ENCODE measurements at places on chromosomes 13 and 19. TPM values are rescaled to one million over a fixed set of nuclear protein-coding genes. Genes with fewer than 3 reads are reported as not detected.

Gene PSG7
- not detected for total RNA-seq

Gene ADGRE1
- 0.08 TPM for total RNA-seq

Gene CCDC124
- total RNA-seq = 30.0 TPM

Gene F2RL3
- total RNA-seq = not detected

Gene VPS36
- total RNA-seq = 41.7 TPM

DNA sequence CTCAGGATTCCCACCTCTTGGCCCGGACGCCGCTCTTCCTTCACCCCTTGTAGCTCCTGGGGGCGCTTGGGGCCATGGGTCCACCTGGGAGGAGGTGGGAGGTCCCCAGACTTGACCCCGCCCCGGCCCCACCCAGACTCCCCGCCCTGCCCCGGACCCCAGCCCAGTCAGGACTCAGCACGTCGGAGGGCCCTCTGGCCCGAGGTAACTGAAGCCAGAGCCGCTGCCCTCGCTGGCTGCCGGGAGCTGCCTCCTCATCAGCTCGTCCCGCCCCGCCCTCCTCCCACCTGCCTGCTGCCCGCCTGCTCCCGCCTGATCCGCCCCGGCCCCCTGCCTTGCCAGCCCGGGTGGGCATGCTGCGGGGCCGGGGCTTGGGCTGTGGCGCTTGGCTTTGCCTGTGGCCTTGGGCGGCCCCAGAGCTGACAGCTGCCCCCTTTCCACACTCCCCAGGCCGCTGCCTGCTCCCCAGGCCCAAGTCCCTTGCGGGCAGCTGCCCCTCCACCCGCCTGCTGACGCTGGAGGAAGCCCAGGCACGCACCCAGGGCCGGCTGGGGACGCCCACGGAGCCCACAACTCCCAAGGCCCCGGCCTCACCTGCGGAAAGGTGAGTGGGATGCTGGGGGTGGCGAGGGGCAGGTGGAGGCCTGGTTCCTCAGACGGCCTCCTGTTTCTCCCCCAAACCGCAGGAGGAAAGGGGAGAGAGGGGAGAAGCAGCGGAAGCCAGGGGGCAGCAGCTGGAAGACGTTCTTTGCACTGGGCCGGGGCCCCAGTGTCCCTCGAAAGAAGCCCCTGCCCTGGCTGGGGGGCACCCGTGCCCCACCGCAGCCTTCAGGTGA is 9.4 kb downstream of the ARHGAP33 start:
- no peak for DNase-seq

GRCh38 chr19:39401070-39401548 is 5.5 kb upstream of the ZFP36 start:
- DNase-seq = no peak

- peak; percentile 86 for DNase-seq
Observed at GRCh38 chr19:9323557-9323918, 441 bp upstream of the ZNF559 start.

- DNase-seq = no peak
Observed at GRCh38 chr13:93984876-93985275, 494.6 kb downstream of the DCT start.

DNA sequence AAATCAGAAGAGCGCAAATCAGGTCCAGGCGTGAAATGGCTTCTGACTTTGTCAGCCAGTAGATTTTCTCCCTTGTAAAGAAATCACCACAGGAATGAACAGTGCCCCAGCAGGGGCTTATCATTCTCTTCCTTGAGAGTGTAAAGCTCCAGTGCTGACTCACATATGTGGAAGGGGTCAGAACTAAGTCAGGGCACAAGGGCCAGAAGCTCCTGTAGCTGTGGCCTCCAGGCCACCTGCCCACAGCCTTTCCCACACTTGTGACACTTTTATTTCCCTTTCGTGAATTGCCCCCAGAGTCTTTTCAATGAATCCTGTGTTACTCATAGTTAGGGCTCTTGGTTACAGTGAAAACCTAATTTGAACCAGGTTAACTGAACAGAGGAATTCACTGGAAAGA is 99.6 kb downstream of the SUCLA2 start:
- DNase-seq = no peak

DNA sequence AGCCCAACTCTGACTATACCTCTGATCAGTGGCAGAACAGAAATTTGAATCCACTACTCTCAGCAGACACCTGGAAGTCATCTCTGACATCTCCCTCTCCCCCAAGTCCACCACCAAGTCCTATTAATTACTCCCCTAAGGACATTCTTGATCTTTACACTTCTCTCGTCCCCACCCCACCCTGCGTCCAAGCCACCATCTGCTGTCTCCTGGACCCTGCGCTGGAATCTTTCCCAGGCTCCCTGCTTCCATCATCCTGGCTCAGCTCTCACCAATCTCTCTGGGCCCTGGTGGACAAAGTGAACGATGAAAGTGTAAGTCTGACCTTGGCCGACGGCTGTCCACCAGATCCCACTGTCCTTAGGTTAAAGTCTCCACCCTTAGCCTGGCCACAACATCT is 145.6 kb upstream of the GJB6 start:
- DNase-seq = no peak

- no peak for DNase-seq
Observed at GRCh38 chr13:35964863-35965180, 166.4 kb downstream of the DCLK1 start.

DNA sequence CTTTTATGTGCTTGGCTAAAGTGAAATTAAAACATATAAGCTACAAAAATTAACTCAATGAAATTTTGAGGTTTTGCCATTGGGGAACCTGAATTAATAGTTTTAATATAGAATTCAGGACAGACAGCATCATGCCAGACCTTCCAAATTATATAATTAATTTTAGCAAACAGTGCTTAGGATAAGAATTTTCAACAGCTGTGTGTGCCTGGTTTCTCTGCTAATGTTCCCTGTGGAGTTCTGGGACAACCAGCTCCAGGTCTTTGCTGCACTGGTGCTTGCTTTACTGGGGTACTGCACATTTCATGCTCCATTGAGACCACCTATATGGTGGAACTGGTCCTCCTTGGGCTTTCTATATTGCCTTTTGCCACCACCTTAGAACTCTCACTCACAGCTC is 199.5 kb downstream of the NDFIP2 start:
- DNase-seq = no peak

GRCh38 chr19:18307271-18307681 is 15.6 kb downstream of the LSM4 start:
- no peak for DNase-seq

DNA sequence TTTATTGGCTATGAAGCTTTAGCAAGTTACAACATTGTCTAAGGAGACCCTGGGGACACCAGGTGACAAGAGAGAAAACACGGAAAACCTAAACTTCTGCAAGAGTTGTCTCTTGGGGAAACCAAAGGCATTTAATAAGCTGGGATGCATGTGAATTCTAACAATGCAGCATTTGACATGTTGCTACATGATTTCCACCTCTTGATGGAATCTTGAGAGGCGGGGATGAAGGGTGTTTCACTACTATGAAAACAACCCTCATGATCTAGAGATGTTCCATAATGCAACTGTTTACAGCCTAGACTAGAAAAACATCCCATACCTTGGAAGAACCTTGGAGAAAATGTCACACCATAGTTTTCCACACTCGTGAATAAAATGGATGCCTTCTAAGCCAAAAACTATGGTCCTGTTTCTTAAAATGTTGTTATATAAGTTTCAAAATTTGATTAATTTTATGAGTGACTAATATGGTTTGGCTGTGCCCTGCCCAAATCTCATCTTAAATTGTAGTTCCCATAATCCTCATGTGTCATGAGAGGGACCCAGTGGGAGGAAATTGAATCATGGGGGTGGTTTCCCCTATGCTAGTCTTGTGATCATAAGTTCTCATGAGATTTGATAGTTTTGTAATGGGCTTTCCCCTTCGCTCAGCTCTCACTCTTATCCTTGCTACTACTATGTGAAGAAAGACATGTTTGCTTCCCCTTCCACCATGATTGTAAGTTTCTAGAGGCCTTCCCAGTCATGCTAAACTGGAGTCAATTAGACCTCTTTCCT is 164.6 kb downstream of the TNFSF13B start:
- no peak for DNase-seq

DNA sequence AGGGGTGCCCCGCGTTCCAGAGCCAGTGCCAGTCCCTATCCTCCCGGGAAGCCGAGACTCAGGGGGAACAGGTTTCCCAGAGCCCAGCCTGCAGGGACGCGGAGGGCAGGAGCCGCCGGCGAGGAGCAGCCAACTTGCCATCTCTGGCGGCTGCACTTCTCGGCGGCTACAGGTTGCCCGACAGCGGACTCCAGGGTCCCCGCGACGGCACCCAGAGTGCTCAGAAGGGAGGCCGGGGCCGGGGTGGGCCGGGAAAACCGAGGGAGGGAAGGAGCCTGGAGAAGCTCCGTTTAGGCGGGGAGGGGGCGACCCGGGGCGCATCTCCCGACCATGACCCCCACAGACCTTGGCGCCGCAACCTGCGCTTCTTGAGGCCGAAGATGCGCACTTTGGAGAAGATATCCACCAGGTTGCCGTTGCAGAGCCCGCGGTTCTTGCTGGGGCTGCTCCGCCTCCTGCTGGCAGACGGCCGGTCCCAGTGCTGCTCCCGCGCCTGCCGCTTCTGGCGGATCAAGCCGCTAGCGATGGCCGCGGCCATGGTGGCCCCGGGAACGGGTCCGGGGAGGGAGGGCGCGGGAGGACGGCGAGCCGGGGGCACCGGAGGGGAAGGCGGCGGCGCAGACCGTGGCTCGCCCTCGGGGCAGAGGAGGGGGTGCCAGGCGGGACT is 463.8 kb downstream of the ITGBL1 start:
- DNase-seq = peak; percentile 8

DNA sequence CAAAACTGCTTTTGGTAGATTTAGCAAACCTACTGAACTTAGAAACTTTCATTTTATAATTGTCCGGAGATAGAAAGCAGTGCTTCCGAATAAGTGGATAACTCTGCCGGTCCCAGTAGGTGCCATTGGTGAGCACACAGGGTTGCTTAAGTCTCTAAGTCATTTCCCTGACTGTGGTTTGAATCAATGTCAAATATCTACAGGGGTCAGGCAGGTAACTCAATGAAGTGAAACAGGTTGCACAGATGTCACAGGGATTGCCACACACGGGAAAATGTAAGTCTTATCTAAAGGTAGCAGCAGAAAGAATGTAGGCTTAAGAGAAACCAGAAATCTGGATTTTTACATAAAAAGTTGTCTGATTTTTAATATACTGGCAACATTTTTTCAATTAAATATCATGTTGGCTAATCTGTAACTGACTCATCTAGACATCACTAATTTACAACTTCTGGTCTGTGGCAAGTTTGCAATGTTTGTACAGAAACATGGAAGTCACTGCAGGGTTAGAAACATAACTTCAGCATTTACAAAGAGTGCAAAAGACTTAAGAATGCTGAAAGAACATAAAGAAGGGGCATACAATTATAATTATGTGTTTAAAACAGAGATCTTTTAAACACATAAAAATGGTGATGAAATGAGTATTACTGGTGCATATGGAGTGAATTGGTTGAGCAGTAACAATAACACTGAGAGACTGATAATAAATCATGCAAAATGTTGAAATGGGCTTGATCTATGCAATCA is 14.3 kb upstream of the LRRC63 start:
- DNase-seq = no peak

DNA sequence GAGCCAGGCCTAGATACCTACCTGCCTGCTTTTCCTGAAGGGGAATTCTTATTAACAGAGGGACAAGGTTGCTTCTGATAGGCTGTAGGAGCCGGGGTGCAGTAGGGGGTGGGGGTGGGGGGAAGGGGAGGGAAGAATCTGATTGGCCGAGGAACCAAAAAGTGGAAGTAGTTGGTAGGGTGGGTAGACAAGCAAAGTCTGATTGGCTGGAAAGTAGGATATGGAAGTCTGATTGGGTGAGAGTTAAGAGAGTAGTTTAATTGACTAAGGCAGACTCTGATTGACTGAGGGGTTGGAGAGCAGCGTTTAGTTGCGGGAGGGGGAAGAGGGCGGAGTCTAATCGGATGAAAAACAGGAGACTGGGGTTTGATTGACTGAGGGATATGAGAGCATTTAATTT is 9.4 kb upstream of the CYP4F22 start:
- peak; percentile 30 for DNase-seq

GRCh38 chr13:34421858-34422475 is 520.1 kb upstream of the NBEA start:
- no peak for DNase-seq

DNA sequence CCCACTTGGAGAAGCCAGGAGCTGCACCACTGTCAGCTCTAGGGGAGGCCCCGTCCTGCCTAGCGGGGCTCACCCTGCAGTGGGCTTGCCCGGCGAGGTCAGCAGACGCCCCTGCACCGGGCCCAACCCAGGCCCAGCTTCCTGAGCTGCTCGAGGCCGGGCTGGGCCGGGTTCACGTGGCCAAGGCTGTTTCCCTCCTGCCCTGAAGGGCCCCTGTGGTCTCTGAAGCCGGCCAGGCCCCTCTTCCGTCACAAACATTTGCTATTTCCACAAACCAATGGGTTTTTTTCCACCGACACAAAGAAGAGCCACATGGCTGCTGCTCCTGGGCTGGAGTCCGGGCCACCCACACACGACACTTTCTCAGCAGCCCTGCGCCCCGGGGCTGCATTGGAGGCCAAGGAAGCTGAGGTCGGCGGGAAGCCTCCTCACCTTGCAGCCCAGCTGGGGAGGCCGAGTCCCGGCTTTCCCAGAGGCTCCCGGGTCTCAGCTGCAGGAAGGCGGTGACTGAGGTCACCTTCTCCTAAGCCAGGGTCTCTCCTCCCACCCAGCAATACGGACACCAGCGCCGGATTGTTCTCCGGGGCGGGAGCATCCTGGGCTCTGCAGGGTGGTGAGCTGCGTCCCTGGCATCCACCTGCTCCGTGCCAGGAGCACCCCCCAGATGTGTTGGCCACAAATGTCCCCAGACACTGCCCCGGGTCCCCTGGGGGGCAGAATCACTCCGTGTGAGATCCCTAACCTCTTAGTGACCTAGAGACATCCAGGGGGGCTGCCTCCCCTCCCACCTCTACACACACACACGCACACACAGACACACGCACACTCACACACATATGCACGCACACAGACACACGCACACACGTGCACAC is 80.5 kb downstream of the GADD45B start:
- DNase-seq = no peak

DNA sequence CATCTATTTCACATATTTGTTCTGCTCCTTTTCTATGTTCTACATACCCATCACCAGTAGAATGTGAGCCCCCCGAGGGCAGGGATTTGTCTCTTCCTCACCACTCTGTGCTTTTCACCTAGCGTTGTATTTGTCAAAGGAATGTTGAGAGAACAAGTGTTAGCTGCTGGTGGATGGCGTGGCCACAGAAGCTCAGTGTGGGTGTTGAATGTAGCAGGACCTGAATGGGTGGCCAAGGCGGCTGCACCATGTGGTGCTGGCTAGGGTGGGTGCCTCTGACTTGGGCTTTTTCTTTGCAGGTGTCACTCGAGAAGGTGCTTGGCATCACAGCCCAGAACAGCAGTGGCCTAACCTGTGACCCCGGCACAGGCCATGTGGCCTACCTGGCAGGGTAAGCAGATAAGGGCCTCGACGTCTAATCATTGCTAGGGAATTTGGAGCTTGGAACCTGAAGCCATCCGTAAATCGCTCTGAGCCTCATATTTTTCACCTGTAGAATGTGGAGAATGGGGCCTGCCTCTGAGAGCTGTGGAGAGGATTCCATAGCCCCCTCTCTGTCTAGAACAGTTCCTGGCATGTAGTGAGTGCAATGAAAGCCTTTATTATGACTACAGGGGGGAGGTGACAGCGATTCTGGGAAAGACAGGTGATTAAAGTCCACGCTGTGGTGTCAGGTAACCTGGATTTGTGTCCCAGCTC is 3.9 kb downstream of the WDR62 start:
- DNase-seq = no peak
